ENCODE measurements at places on chromosomes 1 and 21.

DNA sequence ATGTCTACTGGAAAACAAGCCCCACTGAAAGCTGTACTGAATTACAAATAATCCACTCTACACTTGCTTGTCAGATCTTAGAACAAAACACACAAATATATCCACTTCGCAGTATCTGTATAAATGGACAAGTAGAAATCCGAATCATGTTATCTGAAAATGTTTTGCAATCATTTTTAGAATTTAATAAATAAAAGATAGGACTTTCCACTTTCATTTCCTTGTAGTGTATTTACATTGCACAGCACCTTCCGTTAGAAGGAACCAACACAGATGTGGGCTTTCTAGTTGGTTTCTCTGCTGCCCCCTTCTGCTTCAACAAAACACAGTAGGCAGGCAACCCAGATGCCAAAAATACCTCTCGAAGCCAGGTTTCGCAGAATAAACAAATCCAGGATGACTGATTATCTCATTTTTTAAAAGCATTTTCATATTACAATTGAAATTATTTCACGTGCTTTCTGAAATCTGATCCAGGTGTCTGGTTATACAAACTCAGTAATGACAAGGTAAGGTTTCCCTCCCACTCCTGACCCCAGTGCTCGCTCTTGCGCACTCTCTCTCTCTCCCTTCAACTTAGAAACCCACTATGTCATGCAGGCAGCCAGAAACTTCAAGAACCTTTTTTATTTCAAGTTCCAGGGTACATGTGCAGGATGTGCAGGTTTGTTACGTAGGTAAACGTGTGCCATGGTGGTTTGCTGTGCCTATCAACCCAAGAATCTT is 389.9 kb downstream of the SMYD3 start:
- peak; percentile 29 for DNase-seq

DNA sequence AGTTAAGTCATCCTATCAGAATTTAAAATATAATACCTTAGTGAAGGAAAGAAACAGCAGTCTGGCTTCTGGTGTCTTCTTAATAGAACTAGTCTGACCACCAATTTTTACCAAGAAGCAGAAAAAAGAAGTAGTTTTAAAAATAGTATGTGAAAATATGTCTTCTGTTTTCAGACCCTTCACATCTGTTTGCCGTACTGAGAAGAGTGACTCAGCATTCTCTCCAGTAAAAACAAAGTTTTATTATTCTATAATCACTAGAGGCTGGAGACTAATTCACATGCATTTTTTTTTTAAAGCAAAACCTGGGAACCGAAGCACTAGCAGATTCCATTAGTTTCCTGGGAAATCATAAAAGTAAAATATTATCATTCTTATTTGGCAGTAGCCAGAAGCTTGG is 163.8 kb downstream of the COL24A1 start:
- no peak for DNase-seq

- no peak for DNase-seq
Observed at GRCh38 chr1:206709322-206709721, 24.6 kb downstream of the MAPKAPK2 start.

GRCh38 chr1:42013881-42014470 is 95.3 kb upstream of the HIVEP3 start:
- DNase-seq: no peak

- no peak for DNase-seq
Observed at GRCh38 chr1:15176120-15176519, 22.6 kb downstream of the TMEM51 start.

DNA sequence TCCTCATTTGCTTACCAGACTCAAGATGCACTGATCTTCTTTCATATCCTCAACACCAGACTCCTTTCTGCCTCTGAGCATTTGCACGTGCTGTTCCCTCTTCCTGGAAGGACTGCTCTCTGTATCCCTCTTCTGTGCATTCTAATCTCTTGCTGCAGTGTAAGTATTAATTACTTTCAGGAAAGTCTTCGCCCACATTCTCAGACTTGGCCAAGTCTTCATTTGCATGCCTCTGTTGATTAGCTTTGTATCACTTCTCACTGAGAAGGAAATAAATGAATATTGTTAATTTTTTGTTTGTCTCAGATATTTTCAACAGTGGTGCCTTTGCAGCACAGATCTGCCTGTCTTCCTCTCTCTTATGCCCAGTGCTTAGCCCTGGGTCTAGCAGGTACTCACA is 50.3 kb upstream of the RAB3GAP2 start:
- no peak for DNase-seq

- peak; percentile 76 for DNase-seq
Observed at GRCh38 chr1:234608911-234609690, 877 bp downstream of the IRF2BP2 start.

- DNase-seq: no peak
Observed at GRCh38 chr1:75707191-75707590, 17.3 kb upstream of the ACADM start.

DNA sequence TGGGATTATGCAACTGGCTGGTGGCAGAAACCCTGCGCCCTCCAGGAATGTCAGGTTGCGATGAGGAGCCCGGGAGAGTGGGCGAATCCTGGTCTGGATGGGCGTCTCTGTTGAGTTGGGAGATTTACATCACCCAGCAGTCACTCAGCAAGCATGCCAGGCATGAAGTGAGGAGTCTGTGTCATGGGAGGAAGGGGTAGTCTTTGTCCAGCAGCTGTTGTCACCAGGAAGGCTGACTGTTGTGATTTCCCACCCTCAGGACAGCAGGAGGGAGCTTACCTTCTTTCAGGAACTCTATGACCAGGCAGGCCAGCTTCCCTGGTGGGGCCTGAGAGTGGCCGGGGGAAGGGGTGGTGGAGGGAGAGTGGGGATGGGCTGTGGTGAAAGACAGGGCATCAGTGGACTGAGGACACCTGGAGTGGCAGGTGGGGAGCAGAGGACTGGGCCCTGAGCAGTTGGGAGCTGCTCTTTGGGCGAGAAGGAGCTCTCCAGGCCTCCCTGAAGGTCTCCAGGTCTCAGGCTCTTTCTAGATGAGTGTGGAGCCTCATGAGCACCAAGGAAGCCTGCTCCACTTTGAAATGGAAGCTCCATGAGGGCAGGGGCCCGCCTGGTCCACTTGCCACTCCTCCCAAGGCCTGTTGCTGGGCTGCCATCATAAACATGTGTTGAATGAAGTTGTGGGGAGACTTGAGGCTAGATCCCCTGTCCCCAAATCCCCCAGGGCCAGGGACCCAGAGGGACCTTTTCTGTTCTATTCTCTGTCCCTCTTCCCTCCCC is 21.3 kb upstream of the PKP1 start:
- no peak for DNase-seq

DNA sequence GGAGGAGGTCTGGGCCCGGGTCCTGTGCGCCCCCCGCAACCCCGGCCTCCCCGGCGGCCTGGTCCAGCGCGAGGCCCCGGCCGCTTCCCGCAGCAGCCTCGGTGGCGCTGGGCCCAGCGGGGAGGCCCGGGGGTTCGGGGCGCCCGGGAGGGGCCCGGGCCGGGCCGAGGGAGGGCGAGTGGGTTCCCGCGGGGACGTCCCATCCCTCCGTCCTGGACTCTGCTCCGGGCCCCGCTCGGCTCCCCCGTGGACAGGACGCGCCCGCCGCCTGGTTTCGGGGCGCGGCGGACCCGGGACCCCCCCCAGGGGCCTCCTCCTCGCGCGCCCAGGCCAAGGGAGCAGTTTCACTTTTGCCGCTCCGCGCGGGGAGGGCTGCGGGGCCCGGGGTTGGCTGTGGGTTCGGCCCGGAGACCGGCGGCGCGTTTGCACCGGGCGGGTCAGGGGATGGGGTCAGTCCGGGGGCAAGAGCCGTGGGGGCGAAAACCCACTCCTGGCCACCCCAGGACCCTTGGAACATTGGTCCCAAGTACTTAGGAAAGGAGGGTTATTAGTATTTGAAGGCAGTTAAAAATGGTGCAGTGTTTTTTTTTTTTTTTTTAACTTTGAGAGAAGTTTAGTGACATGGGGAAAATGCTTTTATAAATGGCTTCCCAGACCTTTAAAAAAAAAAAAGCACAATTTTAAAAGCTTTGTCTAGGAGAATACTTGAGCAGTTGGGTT is 677 bp downstream of the AGPAT3 start:
- DNase-seq: peak; percentile 58

GRCh38 chr1:36389999-36390398 is 4.3 kb upstream of the STK40 start:
- no peak for DNase-seq

Data from activated naive CD4-positive, alpha-beta T cell treated with Interleukin-2 at 50 U/mL for 16 hours (primary cell).